HL-60 (cell line): ENCODE measurements at places on chromosomes 4 and X.

- DNase-seq, result no peak
Measured at GRCh38 chrX:97931586-97931985, 1047.9 kb downstream of the RPA4 start.

- DNase-seq, result no peak
Measured at GRCh38 chrX:97529536-97530200, 646.0 kb downstream of the RPA4 start.

DNA sequence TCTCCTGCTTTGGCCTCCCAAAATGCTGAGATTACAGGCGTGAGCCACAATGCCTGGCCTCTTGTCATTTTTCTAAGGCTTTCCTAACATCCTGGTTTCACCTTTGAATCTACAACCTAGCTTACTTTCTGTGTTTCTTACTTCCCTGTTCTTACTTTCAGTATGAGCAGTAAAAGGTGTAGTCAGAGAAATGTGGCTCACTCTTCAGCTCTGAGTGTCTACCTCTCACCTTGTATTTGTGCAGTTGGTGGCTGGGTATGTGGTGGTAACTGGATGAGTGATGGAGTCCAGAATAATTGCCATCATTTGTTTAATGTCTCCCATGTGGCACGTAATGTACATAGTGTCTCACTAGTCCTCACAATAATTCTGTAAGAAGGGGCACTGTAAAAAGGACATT is 19.1 kb upstream of the CXCL11 start:
- DNase-seq, result no peak

DNA sequence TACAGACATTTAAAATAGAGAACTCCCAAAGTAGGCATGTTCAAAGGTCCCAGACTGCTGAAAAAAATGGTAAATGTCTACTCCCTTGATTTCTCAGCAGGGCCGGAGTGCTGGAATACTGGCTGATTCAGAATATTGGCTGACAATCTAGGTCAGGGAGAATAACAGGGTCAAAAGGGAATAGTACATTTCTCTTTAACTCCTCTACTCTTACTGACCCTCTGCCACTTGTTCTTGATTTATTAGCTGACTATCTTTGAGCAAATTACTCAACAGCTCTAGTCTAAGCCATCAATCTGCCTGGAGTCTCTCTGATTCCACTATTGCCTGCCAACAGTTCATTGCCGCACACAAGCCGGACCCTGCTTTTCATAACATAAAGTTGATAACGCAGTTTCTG is 19.7 kb upstream of the NWD2 start:
- DNase-seq, result no peak

DNA sequence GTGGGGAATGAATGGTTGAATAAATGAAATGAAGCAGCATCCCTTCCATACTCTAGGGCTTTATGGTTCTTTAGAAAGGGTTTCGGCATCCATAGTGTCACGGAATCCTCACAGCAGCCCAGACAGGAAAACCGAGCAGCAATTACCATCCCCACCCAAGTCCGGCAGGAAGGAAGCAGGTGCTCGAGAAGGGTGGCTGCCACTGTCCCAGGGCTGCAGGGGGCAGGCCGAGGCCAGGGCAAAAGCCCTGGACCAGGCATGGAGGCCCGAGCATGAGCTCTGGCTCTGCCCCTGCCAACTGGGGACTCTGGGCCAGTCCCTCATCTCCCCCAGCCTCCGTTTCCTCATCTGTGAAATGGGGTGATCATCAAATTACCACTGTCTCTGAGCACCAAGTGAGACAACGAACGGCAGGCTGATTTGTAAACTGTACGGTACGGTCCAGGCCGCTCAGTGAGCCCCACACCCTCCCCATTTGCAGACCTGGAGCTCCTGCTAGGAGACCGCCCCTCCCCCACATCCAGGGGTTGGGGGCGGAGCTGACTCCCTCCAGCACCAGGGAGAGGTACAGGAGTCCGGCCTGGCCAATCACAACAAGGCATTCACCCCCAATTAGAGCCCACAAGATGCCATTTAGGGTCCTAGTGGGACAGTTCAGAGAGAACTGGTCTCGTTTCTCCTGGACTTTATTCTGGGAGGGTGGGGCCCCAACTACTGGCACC is 100.4 kb downstream of the WFS1 start:
- DNase-seq, result no peak
